NCI-H2081 (cell line): ENCODE measurements at places on chromosomes 1 and 21.

- no peak for DNase-seq
Observed at GRCh38 chr1:53957194-53957818, 11.2 kb downstream of the LRRC42 start.

DNA sequence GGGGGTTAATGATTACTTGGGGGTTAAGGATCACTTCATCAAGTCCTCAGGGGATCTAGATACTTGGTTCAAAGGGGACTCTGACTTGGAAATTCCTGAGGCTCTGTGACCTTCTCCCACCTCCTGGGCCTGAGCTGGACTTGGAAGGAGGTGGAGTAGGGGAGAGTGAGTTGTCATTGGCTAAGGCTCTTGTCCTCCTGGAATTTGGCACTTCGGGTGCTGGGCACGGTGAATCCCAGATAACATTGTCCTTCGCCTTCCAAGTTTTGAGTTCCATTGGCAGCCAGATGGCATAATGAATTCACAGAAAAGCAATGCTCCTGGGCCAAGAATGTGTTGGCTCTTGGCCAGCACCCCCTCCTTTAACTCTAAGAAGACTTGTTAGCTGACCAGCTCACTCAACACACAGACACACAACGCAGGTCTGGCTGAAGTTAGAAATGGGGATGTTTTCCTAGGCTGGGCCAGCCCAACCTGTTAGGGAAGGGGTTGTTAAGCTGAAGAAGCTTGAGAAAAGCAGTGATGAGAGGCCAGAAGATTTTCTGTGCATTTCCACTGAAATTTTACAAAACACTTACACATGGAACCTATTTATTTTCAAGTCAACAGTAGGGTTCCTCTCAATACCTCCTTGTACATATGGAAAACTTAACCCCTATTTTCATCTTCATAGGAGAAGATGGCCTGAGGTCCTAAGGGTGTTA, 29.7 kb downstream of the SLC26A9 start:
- DNase-seq = no peak

DNA sequence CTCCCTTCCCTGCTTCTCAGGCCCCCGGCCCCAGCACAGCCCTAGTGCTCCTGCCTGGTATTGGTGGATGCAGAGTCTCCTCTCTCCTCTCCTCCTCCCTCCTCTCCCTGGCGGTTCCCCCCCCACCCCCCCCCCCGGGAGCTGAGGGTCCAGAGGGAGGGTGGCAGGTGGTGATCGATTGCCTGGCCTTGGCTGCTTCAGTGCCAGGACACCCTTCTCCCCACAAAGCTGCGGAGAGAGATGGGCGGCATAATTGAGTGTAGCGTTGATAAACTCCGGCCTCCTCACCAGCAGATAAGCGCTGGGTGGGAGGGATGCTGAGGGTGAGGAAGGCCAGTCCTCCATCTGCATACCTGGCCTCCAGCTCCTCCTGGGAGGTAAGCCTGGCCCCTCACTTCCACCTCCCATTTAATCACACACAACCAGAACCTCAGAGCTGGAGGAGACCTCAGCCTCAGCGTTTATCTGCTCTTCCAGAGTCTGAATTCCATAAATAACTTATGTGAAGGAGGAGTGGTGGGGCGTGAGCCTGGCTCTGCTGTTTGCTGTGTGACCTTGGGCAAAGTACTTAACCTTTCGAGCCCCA, 60.8 kb downstream of the LRRN2 start:
- DNase-seq = no peak

DNA sequence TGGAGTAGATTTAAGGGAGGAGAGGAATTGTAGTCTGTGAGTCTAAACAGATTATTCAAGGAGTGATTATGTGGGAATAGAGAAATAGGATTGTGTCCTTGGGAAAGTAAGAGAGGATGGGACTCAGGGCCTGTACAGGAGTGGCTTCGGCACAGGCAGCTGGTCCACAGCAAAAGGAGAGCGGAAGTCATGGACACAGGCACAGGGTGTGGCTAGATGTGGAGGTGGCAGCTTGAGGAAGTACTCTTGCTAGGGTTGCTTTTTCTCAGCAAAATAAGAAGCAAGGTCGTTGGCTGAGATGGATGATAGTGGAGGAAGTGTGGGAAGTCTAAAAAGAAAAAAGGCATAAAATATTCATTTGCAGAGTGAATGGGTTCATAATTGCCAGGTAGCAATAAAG, 18.5 kb upstream of the ZNF648 start:
- no peak for DNase-seq

- DNase-seq = no peak
Observed at GRCh38 chr1:17826165-17826488, 71.0 kb downstream of the ACTL8 start.

GRCh38 chr1:12415038-12415466, 185.2 kb downstream of the VPS13D start:
- no peak for DNase-seq

- no peak for DNase-seq
Observed at GRCh38 chr1:117886101-117886795, 43.2 kb downstream of the GDAP2 start.

GRCh38 chr1:222618880-222619596, 1.1 kb downstream of the MIA3 start:
- DNase-seq = peak; percentile 17

GRCh38 chr1:235068158-235069121, 60.2 kb downstream of the TOMM20 start:
- DNase-seq = no peak

- DNase-seq = no peak
Observed at GRCh38 chr1:183693521-183693920, 40.4 kb upstream of the APOBEC4 start.

- DNase-seq = no peak
Observed at GRCh38 chr21:17782051-17782450, 37.1 kb downstream of the C21orf91 start.

- DNase-seq = no peak
Observed at GRCh38 chr21:44079846-44080245, 27.4 kb upstream of the PWP2 start.

DNA sequence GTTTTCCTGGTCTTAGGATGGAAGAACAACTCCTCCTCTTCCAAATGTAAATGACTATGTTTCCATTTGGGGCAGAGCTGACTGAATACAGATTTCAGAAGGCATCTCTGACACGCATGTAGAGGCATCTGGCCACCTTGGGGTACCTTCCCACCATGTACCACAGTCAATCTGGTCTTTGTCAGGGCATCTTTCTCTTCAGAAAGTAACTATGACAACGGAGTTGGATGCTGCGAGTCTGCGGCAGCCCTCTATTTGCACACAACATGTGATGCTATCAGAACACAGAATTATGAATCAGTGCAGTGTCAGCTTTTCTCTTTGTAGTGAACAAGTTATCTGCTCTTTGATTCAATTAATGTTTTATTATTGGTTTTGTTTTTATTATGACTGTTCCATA, 94.7 kb downstream of the TSEN15 start:
- DNase-seq = no peak

DNA sequence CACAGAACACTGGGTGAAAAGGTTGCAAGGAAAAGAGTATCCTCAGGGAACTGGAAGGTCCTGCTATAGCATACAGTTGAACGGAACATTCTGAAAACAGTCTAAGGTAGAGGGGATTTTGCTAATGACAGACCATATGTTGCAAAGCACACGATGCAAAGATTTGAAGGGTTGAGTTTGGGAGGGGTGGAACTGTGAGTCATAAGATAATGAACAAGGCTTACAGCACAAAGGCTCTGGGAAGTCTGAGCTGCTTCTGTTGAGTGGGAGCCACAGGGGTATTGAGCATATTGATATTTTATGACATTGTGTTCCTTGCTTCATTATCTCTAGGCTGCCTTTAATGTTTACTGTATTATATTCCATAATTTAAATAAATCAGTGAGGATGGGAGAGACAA, 104.9 kb downstream of the PLPPR4 start:
- DNase-seq = no peak

- DNase-seq = no peak
Observed at GRCh38 chr1:230707732-230708630, 5.9 kb downstream of the AGT start.

- DNase-seq = no peak
Observed at GRCh38 chr1:2803086-2803930, 1.8 kb upstream of the TTC34 start.

- no peak for DNase-seq
Observed at GRCh38 chr1:109539676-109540075, at the start of gene GPR61. Gene GPR61 (plus strand): TSS chr1:109539872. CDS start chr1:109543023, 3,151 bp downstream.

DNA sequence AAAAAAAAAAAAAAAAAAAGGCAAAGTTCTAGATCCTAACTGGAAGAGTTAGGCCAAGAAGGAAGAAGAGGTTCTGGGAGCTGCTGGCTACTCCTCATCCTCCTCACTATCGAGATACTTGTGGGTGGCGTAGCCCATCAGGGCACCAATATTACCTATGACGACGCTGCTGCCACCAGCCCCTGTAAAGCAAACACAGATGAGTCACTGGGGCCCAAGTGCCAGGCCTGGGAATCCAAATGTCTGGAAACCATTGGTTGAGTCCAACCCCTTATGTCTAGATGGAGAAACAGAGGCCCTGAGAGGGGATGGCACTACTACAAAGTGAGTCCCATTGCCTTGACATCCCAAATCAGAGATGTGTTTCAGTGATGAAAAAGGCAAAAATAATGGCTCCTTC, 5.7 kb downstream of the IFI6 start:
- no peak for DNase-seq

DNA sequence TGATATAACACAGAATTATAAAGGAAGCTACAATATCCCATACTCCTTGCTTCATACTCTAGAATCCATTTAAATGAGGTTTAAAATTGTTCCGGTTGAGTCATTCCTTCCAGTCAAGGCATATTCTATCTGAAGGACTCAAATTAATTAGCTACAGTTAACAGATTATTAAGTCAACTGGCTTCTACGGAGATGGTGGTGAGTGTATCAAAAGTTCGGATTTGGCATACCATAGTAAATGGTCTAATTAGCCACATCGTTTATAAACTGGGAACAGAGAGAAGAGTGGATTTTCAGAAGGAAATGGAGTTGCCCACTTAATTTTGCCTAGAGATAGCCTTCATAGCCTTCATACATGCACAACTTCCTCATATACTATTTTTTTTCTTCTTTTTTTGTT, 1095.3 kb downstream of the TTLL7 start:
- DNase-seq = no peak

- DNase-seq = no peak
Observed at GRCh38 chr1:63730211-63730610, 43.6 kb upstream of the ROR1 start.

DNA sequence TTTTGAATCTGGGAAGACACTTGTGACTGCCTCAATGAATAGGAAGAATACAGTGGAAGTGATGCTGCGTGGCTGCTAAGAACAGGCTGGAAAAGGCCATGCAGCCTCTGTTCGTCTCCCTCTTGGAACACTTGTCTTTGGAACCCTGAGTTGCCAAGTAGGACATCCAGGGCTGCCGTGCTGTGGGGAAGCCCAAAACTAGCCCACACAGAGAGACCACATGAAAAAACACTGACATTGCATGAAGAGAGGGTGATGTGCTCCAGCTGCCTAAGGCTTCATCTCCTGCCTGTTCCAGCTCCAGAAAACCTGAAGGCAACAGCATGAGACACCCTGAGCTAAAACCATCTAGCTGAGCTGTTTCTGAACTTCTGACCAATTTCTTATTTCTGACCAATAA, 61.1 kb upstream of the GNG4 start:
- no peak for DNase-seq

DNA sequence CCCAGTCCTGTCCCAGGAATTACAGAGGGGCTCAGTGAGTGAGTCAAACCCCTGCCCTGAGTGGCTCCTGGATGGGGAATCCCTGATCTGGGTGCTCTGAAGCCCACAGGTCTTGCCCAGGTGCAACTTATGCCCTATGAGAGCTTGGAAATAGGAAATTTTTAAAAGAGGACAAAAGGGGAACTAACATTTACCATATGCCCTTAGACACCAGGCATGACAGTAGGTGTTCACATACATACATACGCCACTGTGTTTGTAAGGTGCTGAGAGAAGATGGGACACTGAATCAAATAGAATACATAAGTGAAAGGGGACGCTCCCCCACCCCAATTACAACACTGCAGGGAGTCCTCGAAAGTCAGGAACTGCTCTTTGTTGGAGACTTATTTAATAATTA, 1.4 kb downstream of the CFAP45 start:
- no peak for DNase-seq

GRCh38 chr1:914131-914890, 9.4 kb upstream of the SAMD11 start:
- DNase-seq = no peak

DNA sequence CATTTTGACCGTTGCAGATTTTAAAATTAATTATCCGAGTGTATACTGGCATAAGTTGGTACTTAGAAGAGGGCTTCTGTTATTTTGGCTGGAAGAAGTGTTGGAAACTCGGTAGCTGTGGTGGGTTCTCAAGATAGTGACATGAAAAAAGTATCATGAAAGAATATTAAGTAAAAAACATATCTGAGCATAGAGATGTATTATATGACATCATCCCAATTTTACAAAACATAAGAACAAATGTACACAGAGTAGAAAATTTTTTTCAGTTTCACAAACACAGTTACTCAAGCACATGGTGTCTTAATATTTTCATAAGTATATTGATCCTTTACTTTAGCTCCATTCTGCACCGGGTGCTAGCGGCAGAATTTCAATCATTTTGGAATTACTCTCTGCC, 684 bp downstream of the IFI16 start:
- DNase-seq = no peak

DNA sequence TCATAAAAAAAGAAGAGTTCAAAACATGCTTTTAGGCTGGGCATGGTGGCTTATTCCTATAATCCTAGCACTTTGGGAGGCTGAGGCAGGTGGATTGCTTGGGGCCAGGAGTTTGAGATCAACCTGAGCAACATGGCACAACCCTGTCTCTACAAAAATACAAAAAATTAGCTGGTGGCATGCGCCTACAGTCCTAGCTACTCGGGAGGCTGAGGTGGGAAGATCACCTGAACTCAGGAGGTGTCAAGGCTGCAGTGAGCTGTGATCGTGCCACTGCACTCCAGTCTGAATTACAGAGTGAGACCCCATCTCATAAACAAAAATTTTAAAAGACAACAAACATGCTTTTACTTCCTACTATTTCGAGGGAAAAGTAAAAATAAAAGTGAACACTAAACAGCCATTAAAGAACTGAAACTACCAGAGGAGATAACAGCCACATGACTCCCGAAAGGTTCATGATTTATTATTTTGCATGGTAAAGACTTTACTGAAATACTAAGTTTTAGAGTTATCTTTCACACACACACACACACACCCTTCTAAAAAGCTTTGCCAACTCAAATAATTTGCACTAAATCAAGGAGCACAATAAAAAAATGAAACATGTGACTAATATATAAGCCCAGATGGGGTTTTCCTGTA, 48.1 kb downstream of the USP1 start:
- DNase-seq = no peak

- peak; percentile 40 for DNase-seq
Observed at GRCh38 chr1:38102636-38103035, 56.0 kb upstream of the POU3F1 start.

- DNase-seq = peak; percentile 40
Observed at GRCh38 chr1:174743654-174744561, 255.8 kb upstream of the CACYBP start.

DNA sequence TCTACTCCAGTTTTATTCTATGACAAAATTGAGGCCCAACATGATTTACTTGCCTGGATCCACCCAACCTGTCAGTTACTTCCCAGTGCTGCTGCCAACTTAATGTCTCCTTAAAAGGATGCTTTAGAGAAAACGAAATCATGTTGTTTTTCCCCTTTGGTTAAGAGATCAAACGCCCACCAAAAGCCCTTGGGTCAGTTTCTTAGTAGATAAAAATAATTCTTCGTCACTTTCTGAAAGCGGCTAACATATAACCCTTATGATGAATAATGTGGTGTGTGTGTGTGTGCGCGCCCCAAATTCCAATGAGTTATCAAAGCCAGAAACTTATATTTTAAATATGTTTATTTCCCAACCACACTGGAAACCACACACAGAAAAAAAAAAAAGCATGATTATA, 52.7 kb upstream of the LGALS8 start:
- no peak for DNase-seq
